ENCODE measurements at places on chromosomes 13 and 19.

GRCh38 chr13:25384758-25385410 is 13.1 kb downstream of the ATP8A2 start:
- no peak for DNase-seq

GRCh38 chr19:19269952-19270694 is 3.0 kb downstream of the TM6SF2 start:
- no peak for DNase-seq

- DNase-seq: peak; percentile 59
These were observed 20.7 kb downstream of the SAMD4B start for GRCh38 chr19:39362682-39363657.

- DNase-seq: peak; percentile 8
These were observed 47.5 kb upstream of the ESD start for GRCh38 chr13:46844431-46844830.

- peak; percentile 91 for DNase-seq
These were observed 8.3 kb upstream of the MZF1 start for GRCh38 chr19:58581227-58582141.

- no peak for DNase-seq
These were observed 5.7 kb upstream of the SHKBP1 start for GRCh38 chr19:40571005-40571318.

- DNase-seq: no peak
These were observed 1.6 kb upstream of the ZBTB7A start for GRCh38 chr19:4068047-4068966.

- DNase-seq: peak; percentile 91
These were observed 2.4 kb downstream of the PTPRH start for GRCh38 chr19:55206664-55207500.

GRCh38 chr13:98571955-98572662 is 4.8 kb downstream of the STK24 start:
- no peak for DNase-seq

- DNase-seq: peak; percentile 77
These were observed 1.7 kb upstream of the SBK3 start for GRCh38 chr19:55546822-55547614.

- DNase-seq: no peak
These were observed 1.0 kb downstream of the KDM4B start for GRCh38 chr19:4969772-4970531.

- no peak for DNase-seq
These were observed 68.7 kb upstream of the CACNA1A start for GRCh38 chr19:13574933-13575332.

- peak; percentile 26 for DNase-seq
These were observed 16.4 kb downstream of the ZNF574 start for GRCh38 chr19:42092350-42092749.

- no peak for DNase-seq
These were observed 309.6 kb upstream of the TMTC4 start for GRCh38 chr13:100984085-100984705.

DNA sequence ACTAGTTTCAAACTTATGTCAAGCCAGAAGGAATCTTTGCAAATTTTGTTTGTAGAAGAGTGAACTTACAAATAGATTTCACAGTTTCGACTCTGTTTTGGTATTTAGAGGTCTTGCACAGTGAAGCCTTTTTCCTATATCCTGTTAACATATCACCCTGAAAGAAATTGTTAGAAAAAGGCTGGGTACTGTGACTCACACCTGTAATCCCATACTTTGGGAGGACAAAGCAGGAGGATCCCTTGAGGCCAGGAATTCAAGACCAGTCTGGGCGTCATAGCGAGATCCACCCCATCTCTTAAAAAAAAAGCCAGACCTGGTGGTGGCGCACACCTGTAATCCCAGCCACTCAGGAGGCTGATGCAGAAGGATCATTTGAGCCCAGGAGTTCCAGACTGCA is 224.0 kb downstream of the GGACT start:
- DNase-seq: no peak

- DNase-seq: no peak
These were observed 15.9 kb upstream of the IZUMO2 start for GRCh38 chr19:50178859-50179537.

GRCh38 chr19:6521718-6522646 is 8.8 kb upstream of the TNFSF9 start:
- peak; percentile 36 for DNase-seq

All from fibroblast of pulmonary artery (primary cell).